ENCODE measurements at places on chromosomes 13 and 19.

DNA sequence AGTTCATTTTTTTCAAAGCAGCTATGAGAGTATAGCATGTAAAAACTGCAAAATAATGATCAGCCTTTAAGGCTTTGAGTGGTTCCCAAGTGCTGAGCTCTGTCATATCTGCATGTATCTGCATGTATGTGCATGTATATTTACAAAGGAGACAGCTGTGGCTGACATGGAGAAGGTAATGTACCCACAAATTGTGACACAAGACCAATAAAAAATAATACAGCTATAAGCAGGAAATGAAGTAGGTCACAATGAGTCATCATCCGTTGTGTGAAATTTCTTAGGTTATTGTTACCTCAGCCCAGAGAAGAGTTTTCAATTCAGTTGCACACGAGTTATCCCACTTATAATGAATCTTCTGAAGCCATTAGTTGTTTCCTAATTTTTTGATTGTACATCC is 60.9 kb upstream of the MED4 start:
- peak; percentile 39 for DNase-seq

DNA sequence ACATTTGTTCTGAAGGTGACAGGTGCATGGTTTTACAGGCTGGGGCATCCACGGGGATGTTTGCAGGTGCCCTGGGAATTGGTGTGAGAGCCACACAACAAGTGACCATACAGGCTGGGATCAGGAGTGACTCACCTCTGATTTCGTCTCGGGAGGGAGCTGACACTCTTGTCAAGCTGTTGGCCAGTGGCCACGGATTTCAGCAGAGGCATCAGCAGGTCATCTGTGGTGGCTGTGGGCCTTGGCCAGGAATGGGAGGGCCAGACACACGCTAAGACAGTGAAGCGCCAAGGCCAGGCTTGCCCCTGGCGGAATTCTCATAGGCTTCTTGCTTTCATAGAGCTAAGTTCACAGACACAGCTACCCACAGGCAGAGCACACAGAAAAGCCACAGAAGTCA is 108.6 kb downstream of the HSPH1 start:
- no peak for DNase-seq

DNA sequence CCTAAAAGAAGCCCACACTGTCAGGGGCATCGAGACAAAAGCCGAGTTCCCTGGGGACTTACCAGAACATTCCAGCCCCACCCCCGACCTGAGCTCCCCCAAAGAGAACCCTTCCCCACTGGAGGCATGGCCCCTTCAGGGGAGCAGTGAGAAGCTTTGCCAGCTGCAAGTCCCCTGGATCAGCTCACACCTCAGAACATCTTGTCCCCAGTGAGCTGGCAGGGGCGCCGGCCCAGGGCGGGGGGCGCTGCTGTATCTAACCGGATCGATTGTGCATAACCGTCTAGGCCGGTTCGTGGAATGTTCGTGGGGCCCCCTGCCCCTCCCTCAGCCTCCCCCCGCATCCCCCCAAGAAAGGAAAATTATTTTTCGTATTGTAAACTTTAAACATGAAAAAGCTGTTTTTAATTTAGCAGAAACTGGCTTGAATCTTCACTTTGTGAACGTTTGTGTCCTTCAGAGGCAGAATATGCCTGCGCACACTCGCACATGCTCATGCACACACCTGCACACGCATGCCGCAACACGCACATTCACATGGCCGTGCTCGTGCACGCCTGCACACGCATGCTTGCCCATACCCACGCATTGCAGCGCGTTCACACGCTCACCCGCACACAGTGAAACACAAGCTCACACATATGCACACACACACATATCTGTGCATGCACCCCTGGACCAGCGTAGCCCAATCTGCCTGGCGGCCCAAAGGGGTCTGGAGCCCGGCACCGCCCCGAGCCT is 12.0 kb upstream of the CRTC1 start:
- DNase-seq: no peak

DNA sequence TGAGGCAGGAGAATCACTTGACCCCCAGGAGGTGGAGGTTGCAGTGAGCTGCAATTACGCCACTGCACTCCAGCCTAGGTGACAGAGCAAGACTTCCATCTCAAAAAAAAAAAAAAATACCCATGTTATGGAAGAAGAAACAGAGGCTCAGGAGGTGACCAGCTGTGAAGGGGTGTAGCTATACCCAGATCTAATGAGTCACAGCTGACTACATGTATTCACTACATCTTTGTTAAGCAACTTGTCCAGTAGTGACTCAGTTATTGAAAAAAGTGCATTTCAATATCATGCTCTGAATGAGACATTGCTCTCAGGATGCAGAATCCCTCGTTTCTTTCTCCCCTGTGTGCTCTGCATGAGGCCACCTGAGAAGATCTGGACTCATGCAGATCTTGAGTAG is 16.1 kb upstream of the SPART start:
- peak; percentile 74 for DNase-seq

DNA sequence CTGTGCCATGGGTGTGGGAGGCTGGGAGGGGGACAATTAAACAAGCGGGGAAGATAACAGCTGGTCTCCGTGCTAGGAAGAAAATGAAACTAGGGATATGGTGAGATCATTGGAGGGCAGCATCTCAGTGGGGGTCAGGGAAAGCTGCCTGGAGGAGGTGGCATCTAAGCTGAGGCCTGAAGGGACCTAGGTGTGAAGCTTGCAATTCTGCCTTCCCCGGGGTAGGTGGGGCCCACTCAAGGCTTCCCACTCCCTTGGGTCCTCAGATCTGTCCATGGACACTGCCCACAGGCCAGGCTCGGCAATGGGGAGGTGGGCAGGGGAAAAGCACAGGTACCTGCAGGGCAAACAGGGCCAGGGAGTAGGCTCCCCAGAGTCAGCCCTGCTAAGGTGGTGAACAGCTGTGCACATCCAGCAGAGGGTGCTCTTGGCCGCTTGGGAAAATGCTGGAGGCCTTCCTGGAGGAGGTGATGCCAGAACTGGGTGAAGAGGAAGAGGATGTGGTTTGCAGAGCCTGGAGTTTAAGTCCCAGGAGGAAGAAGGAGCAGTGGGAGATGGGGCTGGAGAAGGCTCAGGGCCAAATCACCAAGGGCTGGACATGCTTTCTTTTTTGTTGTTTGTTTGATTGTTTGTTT is 25.7 kb upstream of the CCNE1 start:
- no peak for DNase-seq

DNA sequence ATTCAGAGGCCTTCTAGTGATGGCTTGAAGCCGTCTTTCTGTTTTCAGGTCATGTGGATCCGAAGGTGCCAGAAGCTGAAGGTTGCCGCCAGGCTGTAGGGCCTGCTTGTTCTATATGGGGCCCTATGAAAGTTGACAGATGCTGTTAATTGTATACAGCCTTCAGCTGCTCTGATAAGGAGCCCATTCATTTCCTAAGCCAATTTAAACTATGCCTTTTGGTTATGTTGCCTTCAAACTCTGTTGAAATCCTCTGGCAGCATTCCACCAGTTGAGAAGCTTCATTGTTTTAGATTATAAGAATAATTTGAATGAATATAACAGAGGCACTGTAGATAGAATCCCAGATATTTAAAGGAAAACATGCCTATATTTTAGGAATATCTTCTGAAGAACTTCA is 34.4 kb downstream of the RAP2A start:
- DNase-seq: peak; percentile 20

DNA sequence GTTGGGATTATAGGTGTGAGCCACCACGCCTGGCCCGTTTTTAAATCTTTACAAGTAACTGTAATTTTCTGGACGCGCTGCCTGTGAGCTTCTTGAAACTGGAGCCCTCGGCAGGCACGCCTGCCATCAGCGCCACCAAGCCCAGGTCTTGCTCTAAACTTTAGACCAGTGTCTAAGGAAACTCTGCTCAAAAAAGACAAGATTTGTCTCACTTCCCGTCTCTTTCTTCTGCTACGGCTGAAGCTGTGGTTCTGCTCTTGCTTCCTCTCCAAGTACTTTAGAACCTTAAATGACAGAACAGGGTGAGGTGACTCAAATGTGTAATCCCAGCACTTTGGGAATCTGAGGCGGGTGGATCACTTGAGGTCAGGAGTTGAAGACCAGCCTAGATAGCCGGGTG is 24.9 kb downstream of the RCN3 start:
- no peak for DNase-seq

DNA sequence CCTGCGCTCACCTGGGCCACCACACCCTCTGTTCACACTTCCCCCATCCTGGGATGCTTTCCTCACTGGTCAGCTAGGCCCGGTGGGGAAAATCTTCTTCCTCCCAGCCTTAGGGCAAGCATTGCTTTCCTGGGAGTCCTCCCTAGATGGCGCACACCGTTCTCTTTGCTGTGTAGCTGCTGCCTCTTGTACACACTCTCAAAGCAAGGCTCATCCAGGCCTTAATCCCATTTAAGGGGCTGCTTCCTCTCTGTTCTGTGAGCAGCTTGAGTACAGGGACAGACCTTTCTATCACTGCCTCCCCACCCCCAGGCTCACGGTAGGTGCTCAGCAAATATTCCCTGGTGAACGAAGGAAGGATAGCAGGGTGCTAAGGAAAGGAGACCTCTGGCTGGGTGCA is 11.1 kb downstream of the SLC7A10 start:
- peak; percentile 13 for DNase-seq

GRCh38 chr19:34436716-34437115 is 8.5 kb downstream of the UBA2 start:
- DNase-seq: no peak

DNA sequence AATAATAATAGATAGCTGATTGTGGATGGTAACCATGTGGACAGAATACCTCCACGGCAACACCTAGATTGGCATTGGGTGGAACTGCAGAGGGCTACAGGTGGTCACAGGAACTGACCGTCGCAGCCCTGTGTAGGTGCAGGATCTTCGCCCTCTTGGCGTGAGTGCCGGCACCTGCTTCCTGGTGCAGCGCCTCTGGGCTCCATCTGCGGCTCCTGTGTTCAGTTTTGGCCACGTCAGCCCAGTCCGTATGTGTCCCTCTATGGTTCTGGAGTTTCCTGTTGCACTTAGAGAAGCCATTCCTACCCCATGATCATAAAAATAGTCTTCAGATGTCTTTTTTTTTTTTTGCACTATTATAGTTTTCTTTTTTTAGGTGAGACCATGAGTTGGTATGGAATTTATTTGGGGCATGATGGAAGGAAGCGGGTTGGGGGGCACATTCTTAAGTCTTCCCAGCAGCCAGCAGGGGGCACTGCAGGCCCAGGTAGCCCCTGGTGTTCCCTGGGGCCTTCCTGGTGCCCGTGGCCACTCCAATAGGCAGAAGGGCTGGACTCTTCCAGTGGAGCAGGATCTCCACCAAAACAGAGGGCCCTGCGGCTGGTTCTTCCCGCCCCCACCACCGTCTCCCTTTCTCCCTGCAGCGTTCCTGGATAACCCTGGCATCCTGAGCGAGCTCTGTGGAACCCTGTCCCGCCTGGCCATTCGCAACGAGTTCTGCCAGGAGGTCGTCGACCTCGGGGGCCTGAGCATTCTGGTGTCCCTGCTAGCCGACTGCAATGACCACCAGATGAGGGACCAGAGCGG is 10.1 kb upstream of the SLC25A42 start:
- DNase-seq: peak; percentile 35

GRCh38 chr19:1161716-1162115 is 12.4 kb downstream of the SBNO2 start:
- no peak for DNase-seq

DNA sequence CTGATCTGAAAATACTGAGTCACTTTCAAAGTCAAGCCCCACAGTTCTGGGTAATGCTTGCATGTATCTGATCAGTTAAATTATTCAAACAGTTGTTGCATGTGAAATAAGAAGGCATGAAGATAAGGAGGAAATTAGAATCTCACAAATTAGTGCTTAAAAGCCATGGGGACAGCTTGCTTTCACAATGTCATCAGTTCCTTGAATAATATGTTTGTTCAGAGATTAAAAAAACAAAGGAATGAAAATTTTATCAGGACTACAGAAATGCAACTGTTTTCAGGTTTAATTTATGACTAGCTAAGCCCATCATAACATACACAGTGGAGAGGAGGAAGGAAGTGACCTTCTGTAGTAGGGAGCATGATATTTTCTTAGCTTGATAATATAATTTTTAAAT is 150.1 kb downstream of the OXGR1 start:
- DNase-seq: no peak

DNA sequence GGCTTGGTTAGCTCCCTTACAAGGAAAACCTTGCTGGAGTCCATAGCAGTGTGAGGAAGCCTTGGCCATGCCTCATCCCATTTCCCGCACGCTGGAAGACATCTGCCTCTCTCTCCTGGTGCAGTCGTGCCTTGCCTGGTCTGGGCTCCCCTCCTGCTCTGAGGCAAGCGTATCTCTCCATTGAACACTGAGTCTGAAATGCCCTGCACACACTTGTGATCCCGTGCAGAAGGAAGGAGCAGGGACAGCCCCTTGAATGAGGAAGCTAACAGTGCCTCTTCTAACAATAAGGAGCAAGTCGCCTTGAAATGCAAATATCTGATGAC is 407 bp upstream of the ZNF440 start:
- DNase-seq: no peak

DNA sequence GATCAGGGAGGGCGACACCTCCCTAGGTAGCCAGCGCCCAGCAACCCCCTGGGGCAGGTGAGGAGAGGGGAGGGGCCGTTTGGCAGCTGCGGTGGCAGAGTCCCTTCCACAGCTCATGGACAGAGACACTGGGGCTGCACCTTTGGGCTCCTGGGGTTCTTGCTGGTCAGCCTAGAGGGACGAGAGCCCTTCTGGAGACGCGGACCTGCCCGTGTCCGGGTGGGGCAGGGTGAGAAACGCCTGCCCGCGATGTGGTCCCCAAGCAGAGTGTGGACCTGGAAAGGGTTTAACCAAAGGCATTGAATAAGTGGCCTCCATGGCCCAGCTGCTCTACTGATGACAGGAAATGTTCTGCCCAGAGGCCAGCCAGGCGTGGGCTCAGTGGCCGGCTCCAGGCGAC is 38.3 kb downstream of the ADPRHL1 start:
- no peak for DNase-seq

DNA sequence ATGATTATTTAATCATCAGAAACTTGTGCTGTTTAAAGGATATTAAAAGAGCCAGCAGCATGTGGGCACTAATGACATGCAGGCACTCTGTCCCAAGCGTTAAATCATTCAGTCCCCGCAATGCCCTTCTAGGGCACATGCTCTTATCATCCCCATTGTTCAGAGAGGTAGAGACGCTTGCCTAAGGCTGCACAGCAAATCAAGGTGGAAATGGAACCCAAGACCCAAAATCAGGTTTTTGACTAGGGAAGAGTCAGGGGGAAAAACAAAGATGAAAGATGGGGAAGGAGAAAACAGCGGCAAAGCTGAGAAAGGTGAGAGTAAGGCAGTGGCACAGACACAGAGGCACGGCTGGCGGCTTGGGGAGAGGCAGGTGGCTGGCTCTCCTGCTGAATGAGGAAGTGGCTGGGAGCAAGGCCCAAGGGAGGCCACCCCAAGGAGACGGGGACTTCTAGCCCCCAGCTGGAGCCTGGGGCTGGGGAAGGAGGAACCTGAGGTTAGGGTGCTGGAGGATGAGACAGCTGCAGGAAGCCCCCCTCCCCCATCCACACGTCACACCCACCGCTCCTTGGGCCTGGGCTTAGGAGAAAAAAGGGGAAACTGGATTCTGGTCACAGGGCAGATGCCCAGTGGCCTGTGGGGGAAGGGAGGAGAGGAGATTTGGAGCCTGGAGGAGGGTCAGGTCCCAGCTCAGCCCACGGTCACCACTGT is 1.0 kb upstream of the TYROBP start:
- no peak for DNase-seq

Measured in fibroblast of skin of right quadriceps (primary cell).